ENCODE measurements at places on chromosomes 6 and 20.

- DNase-seq, result no peak
Observed at GRCh38 chr20:63493563-63494020, 5.3 kb downstream of the EEF1A2 start.

- peak; percentile 74 for DNase-seq
Observed at GRCh38 chr20:43938932-43939761, 24.5 kb downstream of the TOX2 start.

- DNase-seq, result no peak
Observed at GRCh38 chr20:8431538-8432434, 299.7 kb downstream of the PLCB1 start.

- DNase-seq, result no peak
Observed at GRCh38 chr6:42821846-42822245, 40.0 kb downstream of the BICRAL start.

- DNase-seq, result no peak
Observed at GRCh38 chr20:31747640-31748039, 8.6 kb downstream of the TPX2 start.

GRCh38 chr20:48788486-48789072 lies 39.2 kb downstream of the PREX1 start:
- peak; percentile 31 for DNase-seq

- no peak for DNase-seq
Observed at GRCh38 chr20:8951164-8951563, 117.7 kb upstream of the PLCB4 start.

DNA sequence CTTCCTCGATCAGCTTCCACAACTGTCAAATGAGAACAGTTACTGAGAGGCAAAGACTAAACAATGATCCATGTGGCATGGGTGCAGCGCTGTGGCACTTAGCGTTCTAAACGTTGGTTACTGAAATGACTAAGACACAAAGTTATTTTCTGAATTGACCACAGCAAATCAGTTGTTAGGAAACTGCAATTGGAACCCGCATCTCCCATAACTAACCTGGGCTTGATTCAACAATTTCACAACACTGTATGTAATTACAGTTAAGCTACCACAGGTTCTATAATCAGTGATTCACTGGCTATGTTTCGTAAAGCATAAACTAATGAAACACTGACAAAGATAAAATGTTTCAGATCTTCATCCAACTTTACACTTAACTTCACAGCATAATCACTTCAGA lies 12.5 kb downstream of the WDR27 start:
- no peak for DNase-seq

DNA sequence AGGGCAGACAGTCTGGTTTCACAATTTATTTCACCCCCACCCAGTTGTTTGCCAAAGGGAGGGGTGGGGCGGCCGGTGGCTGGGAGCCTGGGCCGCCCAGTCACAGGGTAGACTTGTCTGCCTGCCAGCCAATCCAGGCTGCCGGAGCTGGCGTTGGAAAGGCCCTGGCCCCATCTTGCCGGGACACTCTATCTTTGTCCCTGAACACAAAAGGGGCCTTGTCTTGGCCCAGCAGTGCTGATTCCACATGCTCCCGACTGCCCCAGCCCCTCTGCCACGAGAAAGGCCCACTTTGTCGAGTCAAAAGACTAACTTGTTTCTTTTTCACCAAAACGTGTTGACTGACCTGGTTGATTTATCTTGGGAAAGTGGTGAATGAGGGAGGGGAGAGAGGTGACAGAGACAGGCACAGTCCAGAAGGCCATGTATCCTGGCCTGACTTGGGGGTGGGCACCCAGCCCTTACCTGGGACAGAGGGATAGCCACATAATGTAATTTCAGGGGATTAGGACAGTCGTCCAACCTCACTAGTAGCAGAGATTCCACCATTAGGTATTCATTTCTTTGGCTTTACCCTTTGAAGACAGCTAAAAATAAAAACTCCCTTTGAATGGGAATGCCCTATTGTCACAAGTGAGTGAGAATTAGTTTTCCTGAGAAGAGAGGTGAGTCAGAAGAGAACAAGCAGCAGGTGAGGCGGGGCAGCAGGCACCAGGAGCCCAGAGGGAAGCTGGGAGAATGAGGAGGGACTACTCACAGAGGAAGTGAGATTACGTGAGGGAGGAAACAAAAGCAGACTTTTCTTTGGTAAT lies 67.0 kb upstream of the SIRPA start:
- peak; percentile 59 for DNase-seq

GRCh38 chr20:38723848-38724625 lies at the start of gene SLC32A1:
TSS of gene SLC32A1 (plus strand) at chr20:38724486. CDS start at chr20:38724725, 239 bp downstream.
- no peak for DNase-seq

All from suppressor macrophage treated with lipopolysaccharide for 1 hour (primary cell).